Stimulated activated CD8-positive, alpha-beta memory T cell treated with anti-CD3 and anti-CD28 coated beads, Interleukin-4, amount 100 ng/mL, for 24 hours (primary cell): ENCODE measurements at places on chromosomes 13 and 19.

DNA sequence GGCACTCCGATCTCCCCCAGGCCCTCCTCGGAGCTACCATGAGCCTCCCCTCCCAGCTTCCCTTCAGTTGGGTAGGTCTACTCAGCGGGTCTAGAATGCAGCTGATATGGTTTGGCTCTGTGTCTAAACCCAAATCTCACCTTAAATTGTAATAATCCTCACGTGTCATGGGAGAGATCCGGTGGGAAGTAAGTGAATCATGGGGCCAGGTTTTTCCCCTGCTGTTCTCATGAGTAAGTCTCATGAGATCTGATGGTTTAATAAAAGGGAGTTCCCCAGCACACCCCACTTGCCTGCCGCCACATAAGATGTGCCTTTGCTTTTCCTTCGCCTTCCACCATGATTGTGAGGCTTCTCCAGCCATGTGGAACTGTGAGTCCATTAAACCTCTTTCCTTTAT lies 14.5 kb upstream of the DOCK9 start:
- DNase-seq: no peak

DNA sequence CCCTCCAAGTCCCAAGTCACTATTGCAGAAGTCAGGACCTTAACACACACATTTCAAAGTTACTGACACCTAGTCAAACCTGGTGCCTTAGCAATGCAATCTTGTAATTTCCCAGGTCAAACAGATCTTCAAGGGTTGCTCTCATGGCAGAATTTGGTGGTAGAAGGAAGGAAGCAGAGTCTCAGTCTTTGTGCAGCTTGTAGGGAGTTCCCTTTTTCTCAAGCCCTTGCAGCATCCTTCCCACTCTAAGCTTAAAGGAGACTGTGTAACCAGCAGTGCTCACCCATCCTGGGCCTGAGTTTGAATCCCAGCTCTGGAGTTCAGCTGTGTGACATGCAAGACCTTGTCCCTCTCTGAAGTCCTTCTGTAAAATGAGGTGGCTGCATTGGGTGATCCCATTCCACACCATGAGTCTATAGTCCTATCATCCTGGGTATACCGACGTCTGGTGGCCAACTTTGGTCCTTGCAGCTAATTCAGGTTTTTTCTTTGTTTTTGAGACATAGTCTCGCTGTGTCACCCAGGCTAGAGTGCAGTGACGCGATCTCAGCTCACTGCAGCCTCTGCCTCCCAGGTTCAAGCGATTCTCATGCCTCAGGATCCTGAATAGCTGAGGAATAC lies 9.8 kb downstream of the SIGLEC10 start:
- no peak for DNase-seq

- no peak for DNase-seq
Measured at GRCh38 chr19:2308114-2308556, at the start of gene LINGO3. TSS of gene LINGO3 (minus strand) at chr19:2308154. CDS start at chr19:2291776, 16,378 bp downstream.

- DNase-seq: no peak
Measured at GRCh38 chr13:49020940-49021553, 45.3 kb downstream of the FNDC3A start.

- peak; percentile 67 for DNase-seq
Measured at GRCh38 chr19:47247308-47247990, 8.9 kb upstream of the CCDC9 start.
